Kidney epithelial cell (primary cell): ENCODE measurements at places on chromosomes 5 and 9.

GRCh38 chr5:38835887-38836286 lies 9.9 kb upstream of the OSMR start:
- no peak for DNase-seq

DNA sequence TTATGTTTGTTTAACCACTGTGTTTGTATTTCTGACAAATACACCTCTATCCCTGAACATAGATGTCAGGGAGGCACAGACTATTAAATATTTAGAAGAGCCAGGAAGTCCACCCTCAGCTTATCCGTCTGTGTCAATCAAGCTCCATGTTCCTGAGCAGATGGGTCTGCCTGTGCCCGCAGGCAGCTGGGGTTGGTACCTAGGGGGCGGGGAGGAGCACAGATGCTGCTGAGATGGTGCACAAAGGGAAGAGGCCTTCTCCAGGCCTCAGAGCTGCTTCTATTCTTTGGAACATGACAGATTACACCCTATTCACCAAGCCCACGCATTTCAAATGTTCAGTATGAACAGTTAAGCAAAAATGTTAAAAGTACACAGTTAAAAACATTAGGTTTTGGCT lies 142.1 kb downstream of the EPB41L4A start:
- no peak for DNase-seq

- no peak for DNase-seq
Observed at GRCh38 chr9:110638381-110638954, 30.1 kb upstream of the MUSK start.

DNA sequence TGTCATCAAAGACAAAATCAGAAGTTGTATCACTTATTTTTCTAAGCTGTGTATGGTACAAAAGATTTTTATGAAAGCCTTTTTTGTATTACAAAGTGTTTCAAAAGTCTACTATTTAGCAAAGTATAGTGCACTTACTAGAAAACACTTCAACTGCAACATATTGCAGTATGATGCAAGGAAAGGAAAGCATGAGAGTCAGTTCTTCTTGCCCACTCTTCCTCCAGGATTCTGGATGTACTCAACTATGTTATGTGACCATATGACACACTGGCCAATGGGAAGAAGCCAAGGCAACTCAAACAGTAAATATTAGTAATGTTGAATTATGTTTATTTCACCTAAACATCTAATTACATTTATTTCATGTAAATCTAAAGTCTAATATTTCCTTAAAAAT lies 49.5 kb upstream of the TYRP1 start:
- DNase-seq: no peak

DNA sequence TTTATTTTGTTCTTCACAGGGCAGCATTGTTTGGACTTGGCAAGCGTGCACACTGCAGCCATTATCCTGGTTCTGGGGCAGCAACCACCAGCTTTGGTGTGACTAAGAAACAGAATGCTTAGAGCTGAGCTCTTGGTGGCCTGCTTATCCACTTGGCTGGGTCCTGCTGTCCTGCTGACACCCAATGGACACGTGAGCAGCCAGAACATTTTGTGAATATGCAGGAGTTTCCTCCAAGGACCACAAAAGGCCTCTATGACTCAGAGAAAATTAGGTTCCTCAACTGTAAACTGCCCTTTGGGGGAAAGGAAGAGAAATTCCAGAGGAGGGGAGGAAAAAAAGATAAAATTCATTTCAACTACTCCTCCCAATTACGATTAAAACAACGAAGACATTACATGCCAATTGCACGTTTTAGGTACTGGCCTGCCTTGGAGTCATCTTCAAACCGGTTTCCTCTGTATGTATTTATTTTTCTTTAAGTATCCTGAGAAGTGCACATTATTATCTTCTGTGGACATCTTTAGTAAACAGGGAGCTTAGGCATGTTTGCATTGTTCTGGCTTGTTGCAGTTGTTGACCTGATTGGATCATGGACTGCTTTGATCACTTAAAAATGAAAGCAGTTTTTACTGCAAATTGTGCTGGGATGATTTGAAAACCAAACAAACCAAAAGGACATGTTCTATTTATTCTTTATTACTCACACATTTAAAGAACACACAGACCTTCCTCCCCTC lies 82.3 kb upstream of the TLE4 start:
- peak; percentile 21 for DNase-seq

GRCh38 chr5:35356725-35357124 lies 126.4 kb upstream of the PRLR start:
- DNase-seq: no peak

- DNase-seq: no peak
Observed at GRCh38 chr9:130244548-130245165, 20.9 kb upstream of the HMCN2 start.

DNA sequence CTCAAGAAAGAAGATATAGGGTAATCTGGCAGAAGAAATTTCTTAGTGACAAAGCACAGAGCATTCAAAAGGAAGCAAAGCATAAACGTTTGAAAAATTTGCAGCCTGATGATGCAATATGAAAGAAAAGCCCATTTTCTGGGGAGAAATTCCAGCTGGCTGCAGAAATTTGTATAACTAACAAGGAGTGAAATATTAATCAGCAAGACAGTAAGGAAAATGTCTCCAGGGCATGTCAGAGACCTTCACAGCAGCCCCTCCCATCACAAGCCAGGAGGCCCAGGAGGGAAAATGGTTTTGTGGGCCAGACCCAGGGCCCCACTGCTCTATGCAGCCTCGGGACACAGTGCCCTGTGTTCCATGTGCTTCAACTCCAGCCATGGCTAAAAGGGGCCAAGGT lies 359.4 kb downstream of the HINT1 start:
- no peak for DNase-seq

- DNase-seq: no peak
Observed at GRCh38 chr9:12351293-12352044, 341.7 kb upstream of the TYRP1 start.

DNA sequence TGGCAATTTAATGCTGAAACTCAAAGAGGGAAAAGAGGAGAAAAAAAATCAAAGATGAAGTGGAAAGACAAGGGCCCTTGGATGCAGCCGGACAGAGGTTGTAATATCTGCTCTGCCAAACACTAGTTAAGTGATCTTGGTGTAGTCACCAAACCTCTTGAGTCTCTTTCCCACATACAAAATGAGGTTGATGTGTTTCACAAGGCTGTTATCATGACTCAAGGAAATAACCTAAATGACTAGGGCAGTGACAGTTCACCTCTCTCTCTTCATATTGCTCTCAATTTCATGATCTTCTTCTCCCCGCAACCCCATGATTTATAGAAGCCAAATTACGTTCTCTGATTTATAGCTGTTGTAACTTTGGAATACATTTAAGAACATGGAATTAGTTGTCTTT lies 44.9 kb downstream of the PIK3R1 start:
- DNase-seq: no peak

DNA sequence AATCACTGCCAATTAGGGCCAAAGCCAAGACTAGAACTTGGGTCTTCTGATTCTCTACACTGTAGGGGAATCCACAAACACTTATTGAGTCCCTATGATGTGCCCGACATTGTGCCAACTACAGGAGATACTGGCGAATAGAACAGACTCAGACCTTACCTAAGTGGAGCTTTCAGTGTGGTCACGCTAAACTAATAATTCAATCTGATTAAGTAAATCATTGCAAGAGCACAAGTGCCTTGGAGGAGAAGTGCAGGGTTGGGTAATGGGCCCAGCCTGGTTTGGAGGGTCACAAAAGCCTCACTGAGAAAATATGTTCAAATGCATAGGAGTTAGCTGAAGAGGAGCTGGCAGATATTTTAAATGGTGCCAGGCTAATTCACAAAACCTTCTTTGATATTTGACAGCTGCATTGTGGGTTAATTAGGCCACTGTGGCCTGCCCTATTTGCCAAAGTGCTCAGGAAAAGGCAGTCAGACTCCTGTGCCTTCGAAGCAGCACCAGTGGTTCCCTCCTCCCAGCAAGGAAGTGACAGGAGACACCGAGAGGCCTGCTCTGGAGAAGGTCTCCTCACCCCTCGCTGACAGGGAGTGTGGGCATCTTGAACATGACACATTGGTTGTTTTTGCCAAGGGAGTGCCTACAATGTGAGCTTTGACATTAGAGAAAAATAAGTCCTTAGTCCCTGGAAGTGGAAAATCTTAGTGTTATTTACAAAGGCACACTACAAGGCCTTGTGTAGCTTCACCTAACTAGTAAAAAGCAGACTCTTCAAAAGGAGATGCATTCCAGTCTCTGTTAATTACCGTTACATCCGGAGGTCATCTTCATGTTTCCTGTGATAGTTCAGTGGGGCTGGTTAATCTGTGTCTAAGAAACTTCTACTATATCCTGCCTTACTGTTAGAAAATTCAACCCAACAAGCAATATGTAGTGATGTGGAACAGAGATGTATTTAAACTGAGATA lies 24.1 kb upstream of the TRAF1 start:
- DNase-seq: no peak

DNA sequence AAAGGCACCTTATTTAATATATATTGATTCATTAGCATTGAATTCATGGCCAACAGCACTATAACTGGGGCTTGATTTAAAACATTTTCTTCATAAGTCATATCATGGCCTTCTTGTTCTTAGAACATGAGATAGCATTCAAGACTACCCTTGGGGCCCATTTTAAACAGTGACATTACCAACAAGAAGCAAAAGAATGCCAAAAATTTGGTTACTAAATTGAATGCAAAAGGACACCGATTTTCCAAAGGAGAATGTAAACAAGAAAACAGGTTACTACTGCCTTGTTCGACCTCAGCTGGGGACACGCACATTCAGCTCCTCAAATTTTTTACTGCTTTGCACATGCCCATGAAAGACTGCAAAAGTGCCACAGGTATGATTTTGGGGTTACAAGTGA lies 219.4 kb upstream of the TLE4 start:
- DNase-seq: no peak

DNA sequence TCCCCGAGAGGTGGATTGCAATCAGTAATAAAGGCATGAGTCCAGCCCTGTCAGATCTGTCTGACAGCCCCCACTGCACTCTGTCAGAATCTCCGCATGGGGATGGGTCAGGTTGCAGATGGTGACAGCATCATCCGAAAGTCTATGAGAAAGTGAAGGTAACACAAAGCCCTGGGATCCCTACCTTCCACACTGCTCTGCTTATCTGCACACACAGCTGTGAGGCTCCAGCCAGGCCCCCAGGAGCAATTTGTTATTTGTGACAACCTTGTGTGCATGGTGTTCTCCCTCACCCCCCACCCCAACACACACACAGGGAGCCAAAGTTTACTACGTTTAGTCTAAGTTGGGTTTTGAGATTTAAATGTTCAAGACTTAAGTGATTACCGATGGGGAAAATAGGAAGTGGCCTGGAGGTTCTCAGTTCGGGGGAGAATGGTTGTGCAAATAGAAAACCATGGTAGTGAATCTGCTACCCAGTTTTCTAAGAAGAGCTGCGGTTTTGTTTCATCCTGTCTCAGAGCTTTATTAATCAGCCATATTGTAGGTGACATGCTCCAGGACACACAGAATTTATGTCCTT lies 92.7 kb downstream of the SV2C start:
- DNase-seq: no peak

- DNase-seq: no peak
Observed at GRCh38 chr5:149172261-149172660, 31.0 kb downstream of the ABLIM3 start.

DNA sequence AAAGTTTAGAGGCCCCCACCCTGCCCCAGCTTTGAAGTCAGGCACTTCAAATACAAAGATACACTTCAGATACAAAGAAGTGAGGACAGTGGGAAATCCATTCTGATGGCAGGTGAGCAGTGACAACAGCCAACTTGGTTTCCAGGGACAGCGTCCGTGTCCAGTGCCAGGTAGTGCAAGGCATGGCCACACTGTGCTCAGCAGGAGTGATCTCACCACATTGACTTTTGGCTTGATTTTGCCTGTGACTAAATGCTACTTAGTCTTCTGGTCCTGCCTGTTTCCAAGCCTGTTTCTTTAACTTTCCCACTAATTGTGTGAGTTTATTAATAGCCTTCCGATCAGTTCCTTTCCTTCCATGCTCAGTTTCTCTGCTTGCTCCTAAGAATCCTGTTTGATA lies 72.6 kb upstream of the PALM2AKAP2 start:
- DNase-seq: no peak

GRCh38 chr9:2015581-2016407 lies 647 bp downstream of the SMARCA2 start:
- no peak for DNase-seq

GRCh38 chr9:99866398-99866797 lies 40.1 kb upstream of the STX17 start:
- no peak for DNase-seq

- no peak for DNase-seq
Observed at GRCh38 chr5:108148715-108149139, 233.2 kb downstream of the FBXL17 start.

DNA sequence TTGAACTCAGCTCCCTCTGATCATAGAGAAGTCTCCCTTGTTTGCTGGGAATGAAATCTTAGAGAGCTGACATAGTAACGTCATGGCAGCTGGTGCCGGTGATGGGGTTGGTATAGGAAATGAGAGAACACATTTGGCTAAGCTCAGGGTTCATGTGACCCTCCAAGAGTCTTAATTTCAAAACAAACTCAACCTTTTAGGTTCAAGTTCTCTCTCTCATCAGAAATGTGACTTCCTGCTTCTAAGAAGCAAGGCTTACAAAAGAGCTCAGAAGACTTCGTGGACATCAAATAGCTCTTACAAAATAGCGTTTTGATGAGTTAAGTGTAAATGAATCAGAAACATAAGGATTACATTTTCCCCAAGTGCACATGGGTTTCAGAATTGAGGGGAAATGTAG lies 97.3 kb downstream of the PAPPA start:
- DNase-seq: no peak

DNA sequence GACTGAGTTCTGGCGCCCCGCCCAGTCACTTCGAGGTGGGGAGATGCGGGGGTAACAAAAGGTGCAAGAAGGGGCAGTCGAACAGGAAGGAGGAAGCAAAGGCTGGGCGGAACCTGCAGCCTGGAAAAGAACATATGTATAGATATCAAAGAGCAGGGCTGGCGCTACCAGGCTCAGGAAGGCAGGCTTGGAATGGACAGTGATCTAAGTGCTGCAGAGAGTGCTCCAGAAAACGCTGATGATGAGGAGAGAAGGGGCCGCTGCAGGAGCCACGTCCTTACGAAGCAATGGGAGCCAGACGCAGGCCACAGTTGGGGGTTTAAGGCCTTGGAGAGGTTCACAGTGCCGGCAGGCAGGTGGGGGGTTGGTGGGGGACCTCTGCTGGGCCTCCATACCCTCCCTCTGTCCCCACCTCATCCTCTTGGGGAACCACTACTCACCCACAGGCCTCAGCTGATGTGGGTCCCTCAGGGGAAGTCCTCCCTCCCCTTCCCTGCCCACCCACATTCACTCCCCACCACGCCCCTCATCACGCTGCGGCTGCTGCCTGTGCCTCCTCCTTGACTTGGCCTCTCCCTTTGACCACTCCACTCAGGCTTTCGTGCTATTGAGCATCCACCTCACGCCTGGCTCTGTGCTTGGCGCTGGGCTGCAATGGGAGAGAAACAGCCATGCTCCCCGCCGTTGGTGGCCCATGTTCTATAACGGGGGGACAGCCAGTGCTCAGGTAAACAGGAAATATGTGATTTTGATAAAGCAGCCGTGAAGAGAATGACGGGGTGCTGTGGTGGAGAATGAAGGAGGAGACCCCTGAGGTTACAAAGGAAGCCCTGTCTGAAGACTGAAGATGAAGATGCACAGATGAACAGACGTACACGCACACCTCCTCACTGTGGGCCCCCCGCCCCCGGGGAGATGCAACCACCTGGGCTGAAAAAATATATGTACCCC lies 40.5 kb upstream of the RPL26L1 start:
- no peak for DNase-seq
